ENCODE measurements at places on chromosomes 11 and 22. TPM values are rescaled to one million over a fixed set of nuclear protein-coding genes. Genes with fewer than 3 reads are reported as not detected.

DNA sequence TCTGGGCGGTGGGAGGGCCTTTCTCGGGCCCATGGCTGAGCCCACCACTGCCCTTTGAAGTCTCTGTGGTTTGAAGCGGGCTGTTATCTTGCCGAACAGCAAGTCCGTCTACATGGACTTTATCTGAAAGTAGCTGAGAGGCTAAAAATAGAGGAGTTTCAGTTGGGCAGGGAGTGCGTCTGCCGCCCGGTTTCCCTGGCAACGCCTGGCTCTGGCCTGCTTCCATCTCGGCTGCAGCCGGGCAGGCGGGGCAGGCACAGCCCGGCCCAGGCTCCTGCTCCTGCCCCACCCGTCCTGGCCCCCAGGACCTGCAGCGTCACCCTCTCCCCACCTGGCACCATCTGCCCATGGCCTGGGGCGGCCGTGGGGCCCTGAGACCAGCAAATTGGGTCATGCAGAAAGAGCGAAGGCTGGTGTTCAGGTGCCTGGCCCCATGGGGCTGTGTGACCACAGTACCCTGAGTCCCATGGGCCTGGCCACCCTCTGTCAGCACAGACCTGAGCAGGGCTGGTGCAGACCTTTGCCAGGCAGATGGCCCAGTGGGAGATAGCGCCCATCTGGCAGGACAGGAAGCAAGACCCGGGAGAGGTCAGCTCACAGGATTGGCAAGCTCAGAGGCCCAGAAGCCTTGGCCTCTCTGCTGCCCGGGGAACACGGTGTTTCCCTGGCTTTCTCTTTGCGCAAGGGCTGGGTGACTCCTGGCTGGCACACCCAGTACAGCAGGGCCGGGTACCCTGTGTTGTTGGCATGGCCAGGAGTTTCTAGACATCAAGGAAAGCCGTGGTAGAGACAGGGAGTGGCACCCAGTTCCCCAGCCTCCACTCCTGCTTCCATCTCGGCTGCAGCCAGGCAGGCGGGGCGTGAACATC, 79.1 kb upstream of the KCNQ1OT1 start:
- H3K36me3 ChIP-seq, result no peaks in the 10 kb centered on the region
- peak overlapping the region; percentile 12 for H3K4me3 ChIP-seq
- H3K27ac ChIP-seq, result peak overlapping the region; percentile 89
- H3K27me3 ChIP-seq, result no peaks in the 10 kb centered on the region

DNA sequence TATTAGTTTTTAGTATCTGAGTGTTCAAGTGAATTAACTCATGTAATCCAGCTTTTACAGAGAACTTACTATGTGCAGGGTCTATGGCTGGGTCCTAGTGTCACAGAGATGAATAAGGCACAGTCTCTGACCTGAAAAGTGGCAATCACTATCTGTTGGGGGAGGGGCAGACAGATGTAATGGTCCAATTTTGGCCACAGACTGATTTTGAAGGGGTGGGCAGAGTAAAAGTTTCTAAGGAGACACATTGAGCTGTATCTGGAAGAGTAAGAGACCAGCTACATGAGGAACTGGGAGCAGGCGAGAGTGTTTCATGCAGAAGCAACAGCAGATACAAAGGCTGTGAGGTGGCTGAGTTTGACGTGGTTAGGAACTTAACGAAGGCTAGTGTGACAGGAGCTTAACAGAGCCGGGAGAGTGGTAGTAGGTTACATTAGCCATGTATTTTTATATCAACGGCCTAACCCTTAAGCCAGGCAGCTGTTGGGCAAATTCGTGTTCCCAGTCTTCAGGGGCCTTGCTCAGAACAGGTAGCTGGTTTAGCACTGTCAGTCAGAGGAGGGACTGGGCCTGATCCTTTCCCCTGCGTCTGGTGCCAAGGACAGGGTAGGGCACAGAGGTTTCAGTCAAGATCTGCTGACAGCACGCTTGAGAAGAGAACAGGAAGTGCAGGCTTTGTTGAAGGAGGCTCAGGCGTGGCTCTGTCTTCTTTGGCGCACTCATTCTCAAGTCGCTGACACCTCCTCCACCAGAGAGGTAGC, 1.4 kb upstream of the STIM1 start:
- H3K4me1 ChIP-seq, result peaks cover 32% of the 10 kb centered on the region
- peak; percentile 60 for DNase-seq
- H3K4me3 ChIP-seq, result peak overlapping the region; percentile 85

DNA sequence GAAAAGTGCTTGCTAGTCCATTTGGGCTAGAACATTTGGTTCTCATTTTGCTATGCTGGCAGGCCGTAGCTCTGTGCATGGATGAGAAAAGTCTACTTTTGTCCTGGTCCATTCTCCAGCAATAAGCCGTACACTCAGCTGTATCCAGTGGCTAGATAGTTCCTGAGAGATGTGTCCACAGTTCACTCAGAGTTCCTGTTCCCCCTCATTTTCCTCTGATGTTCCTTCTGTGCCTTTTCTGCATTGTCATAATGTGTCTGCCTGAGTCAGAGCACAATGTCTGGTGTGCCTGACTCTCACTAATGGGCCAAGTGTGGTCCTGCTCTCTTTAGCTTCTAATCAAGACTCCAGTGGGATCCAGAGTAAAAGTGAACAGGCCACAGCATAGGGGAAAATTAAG, 215.7 kb upstream of the CTSC start:
- DNase-seq, result no peak
- H3K4me1 ChIP-seq, result no peaks in the 10 kb centered on the region
- H3K36me3 ChIP-seq, result no peaks in the 10 kb centered on the region
- H3K27ac ChIP-seq, result no peak overlapping the region
- H3K4me3 ChIP-seq, result no peak overlapping the region

GRCh38 chr22:18028817-18029527, 4.6 kb upstream of the MICAL3 start:
- peaks cover 16% of the 10 kb centered on the region for H3K4me1 ChIP-seq
- no peak overlapping the region for H3K27ac ChIP-seq
- H3K4me3 ChIP-seq, result no peak overlapping the region
- H3K36me3 ChIP-seq, result no peaks in the 10 kb centered on the region
- peak; percentile 35 for DNase-seq
- no peaks in the 10 kb centered on the region for H3K27me3 ChIP-seq

The MYRF gene
- 2.0 TPM for total RNA-seq

- no peaks in the 10 kb centered on the region for H3K36me3 ChIP-seq
- H3K4me1 ChIP-seq, result no peaks in the 10 kb centered on the region
- H3K27me3 ChIP-seq, result no peaks in the 10 kb centered on the region
- H3K4me3 ChIP-seq, result no peak overlapping the region
- no peak overlapping the region for H3K27ac ChIP-seq
- DNase-seq, result no peak
Measured at GRCh38 chr11:85137597-85137996, 489.5 kb downstream of the DLG2 start.

The SCUBE1 gene
- 1.1 TPM for total RNA-seq

DNA sequence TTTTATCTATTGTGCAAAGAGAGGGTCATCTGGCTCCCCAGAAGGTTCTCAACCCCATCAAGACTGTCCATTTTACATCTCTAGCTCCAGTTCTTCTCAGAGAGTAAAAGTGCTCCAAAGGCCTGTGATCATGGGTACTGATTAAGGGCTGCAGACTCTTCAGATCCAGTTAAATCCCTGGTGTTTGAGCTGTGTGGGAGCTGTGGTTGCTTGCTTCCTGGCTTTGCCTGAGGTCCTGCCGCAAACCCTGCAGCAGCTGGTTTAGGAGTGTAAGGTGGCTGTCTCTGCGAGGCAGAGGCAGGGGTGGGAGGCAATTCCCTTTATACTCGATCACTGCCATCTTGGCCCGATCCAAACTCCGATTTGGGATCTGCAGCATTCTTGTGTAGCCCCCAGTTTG, 1.2 kb downstream of the MRPL17 start:
- no peaks in the 10 kb centered on the region for H3K36me3 ChIP-seq
- H3K4me3 ChIP-seq, result peak overlapping the region; percentile 86
- no peak for DNase-seq
- H3K4me1 ChIP-seq, result peaks cover 8% of the 10 kb centered on the region
- H3K27me3 ChIP-seq, result no peaks in the 10 kb centered on the region
- H3K27ac ChIP-seq, result peak overlapping the region; percentile 90

GRCh38 chr11:112785149-112785548, 176.1 kb upstream of the NCAM1 start:
- no peak overlapping the region for H3K4me3 ChIP-seq
- DNase-seq, result no peak
- no peak overlapping the region for H3K27ac ChIP-seq
- peaks cover 10% of the 10 kb centered on the region for H3K4me1 ChIP-seq
- no peaks in the 10 kb centered on the region for H3K27me3 ChIP-seq

The PANX3 gene
- total RNA-seq, result not detected

DNA sequence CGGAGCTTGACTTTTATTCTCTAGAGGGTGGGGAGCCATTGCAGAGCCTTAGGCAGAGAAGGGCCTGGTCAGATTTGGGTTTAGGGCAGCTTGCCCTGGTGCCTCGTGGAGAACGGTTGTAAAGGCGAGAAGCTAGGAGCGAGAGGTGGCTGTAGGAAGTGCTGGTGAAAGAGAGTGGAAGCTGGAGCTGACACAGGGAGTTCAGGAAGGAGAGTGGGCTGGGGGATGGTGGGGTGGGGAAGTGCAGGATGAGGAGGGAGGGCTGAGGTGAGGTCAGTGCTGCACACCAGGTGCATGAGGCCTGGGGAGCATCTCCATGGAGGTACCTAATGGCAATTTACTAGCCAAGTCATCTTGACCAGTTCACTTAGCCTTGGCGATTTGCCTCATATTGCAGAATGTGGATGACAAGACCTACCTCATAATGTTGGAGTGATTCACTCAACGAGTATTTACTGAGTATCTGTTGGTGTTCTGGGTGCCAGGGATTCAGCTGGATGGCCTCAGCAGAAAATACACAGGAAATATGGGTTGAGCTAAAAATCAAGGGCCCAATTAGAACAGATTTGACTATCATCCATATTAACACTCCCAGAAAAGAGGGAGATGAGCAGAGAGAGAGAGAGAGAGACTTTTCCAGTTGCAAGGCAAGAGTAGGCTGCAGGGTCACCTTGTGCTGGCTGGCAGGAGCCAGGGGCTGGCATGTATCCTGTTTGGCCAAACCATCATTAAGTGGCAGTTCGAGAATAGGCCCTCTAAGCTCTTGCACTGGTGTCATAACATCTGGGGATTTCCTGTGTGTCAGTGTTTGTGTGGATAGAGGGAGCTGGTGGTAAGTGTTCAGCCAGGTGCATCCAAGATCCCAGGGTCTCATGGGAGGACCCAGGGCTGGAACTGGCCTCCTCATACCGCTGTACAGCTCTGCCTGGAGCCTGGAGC, 44.4 kb upstream of the CLDN5 start:
- H3K27ac ChIP-seq, result no peak overlapping the region
- no peak overlapping the region for H3K4me3 ChIP-seq

DNA sequence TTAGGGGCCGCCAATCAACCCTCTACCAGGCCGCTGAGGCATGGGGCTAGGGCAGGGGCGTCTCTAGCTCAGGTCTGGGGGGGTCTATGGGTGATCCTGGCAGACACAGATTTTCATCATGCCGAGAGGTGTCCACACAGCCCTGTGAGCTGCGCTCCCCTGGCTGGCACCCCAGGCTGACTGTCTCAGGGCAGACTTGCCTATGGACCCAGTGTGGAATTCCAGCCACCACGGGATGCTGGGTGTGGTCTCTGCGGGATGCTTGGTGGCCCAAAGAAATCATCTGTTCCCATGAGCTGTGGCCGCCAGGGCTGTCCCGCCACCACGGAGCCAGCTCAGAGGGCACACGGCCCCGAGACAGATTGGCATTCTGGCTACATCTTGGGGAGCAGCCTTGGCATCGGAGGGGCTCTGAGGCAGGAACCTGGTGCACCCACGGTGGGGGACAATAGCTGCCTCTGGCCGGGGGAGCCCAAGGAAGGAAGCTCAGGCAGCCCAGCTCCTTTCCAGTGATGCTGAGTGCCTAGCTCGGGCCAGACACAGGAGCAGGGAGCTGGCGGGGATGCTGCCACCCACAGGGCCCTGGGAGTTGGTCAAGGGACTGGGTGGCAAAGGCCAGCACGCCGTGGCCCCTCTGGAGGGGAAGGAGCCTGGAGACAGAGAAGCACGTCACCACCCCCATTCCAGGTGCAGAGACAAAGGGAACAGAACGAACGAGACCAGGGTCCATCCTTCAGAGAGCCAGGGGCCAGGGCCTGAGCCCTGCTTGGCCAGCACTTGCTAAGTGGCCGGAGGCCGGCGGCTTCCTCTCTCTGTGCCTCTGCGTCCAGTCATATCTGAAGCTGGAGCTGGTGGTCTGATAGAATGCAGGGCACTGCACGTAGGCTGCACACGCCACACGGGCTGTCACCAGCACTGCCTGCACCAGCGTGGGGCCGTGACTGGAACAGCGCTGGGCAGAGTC, 64.4 kb upstream of the FGF3 start:
- no peaks in the 10 kb centered on the region for H3K36me3 ChIP-seq
- no peaks in the 10 kb centered on the region for H3K27me3 ChIP-seq
- no peak for DNase-seq
- H3K4me1 ChIP-seq, result no peaks in the 10 kb centered on the region

The C1QTNF4 gene
- total RNA-seq, result 0.68 TPM

The PTPRCAP gene
- total RNA-seq, result 60.7 TPM

- no peaks in the 10 kb centered on the region for H3K27me3 ChIP-seq
- no peaks in the 10 kb centered on the region for H3K36me3 ChIP-seq
- no peaks in the 10 kb centered on the region for H3K4me1 ChIP-seq
- no peak overlapping the region for H3K27ac ChIP-seq
- H3K4me3 ChIP-seq, result no peak overlapping the region
Measured at GRCh38 chr11:92083123-92083522, 141.5 kb upstream of the FAT3 start.

The GVQW3 gene
- total RNA-seq, result 5.6 TPM

GRCh38 chr11:120561286-120561685, 49.7 kb downstream of the GRIK4 start:
- H3K4me1 ChIP-seq, result peaks cover 14% of the 10 kb centered on the region
- no peak for DNase-seq
- H3K36me3 ChIP-seq, result no peaks in the 10 kb centered on the region
- no peak overlapping the region for H3K4me3 ChIP-seq

DNA sequence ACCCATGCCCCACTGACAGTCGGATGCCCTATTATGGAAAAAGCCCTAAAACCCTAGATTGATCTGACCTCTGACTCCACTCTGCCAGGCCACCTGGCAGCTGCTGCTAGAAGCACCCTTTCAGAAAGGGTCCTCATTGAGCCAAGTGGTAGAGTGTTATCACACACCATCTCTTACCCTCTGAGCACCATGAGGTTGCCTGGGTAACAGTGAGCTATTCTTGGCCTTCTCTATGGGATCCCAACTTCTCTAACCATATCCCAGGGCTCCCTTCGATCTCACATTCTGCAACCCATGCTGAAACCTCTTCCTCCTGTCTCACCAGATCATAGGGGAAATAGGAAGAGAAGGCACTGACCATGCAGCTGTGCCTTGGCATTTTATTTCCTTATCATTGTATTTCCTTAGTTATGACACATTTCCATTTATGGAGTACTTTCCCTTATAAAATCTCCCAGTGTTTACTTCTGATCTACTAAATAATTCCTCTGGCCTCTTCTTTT, 52.7 kb downstream of the MPPED2 start:
- H3K27me3 ChIP-seq, result no peaks in the 10 kb centered on the region
- DNase-seq, result no peak
- no peak overlapping the region for H3K4me3 ChIP-seq

The KCNJ1 gene
- total RNA-seq, result not detected

- no peak for DNase-seq
- H3K36me3 ChIP-seq, result no peaks in the 10 kb centered on the region
- H3K4me1 ChIP-seq, result peaks cover 39% of the 10 kb centered on the region
- no peaks in the 10 kb centered on the region for H3K27me3 ChIP-seq
- H3K4me3 ChIP-seq, result no peak overlapping the region
Measured at GRCh38 chr11:72066855-72067254, 13.5 kb downstream of the NUMA1 start.

GRCh38 chr11:109784536-109784935, 308.7 kb upstream of the ZC3H12C start:
- DNase-seq, result no peak
- H3K36me3 ChIP-seq, result no peaks in the 10 kb centered on the region
- no peaks in the 10 kb centered on the region for H3K27me3 ChIP-seq
- H3K4me1 ChIP-seq, result no peaks in the 10 kb centered on the region
- H3K27ac ChIP-seq, result no peak overlapping the region

The DEFB108B gene
- total RNA-seq, result not detected

The PAMR1 gene
- 4.0 TPM for total RNA-seq
